ENCODE measurements at places on chromosomes 1 and 21.

- no peak for DNase-seq
Observed at GRCh38 chr1:205065666-205066065, 18.6 kb downstream of the TMEM81 start.

GRCh38 chr1:66761221-66761620 is 9.0 kb downstream of the DYNLT5 start:
- no peak for DNase-seq

GRCh38 chr1:68221001-68221979 is 11.0 kb downstream of the WLS start:
- DNase-seq: no peak

DNA sequence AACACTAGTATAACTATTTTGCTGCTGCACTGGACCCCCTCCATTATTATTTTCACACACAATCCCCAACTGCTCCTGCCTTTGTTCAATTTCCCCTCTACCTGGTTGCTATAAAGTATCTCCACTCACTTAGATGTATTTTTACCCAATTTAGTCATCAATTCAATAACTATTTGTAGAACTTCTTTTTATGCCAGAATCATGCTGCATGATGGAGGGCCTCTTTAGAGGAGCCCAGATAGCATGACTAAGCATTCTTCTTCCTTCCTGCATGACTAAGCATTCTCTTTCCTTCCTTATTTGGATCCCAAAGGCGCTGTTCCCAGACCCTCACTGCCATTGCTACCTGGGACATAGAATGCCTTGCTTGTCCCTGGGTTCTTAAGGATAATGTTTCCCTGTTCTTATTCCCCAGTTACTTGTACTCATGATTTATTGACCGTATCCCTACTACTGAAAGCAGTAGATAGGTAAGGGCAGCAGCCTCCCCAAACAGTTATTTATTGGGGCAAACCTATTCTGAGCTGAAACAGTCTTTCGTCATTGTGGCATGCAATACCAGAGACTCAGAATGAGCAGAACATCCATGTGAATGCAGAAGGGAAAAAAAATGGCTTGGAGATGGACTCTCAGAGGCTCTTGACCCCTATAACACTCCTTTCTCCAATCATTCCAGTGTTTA is 89.3 kb upstream of the AKT3 start:
- no peak for DNase-seq

DNA sequence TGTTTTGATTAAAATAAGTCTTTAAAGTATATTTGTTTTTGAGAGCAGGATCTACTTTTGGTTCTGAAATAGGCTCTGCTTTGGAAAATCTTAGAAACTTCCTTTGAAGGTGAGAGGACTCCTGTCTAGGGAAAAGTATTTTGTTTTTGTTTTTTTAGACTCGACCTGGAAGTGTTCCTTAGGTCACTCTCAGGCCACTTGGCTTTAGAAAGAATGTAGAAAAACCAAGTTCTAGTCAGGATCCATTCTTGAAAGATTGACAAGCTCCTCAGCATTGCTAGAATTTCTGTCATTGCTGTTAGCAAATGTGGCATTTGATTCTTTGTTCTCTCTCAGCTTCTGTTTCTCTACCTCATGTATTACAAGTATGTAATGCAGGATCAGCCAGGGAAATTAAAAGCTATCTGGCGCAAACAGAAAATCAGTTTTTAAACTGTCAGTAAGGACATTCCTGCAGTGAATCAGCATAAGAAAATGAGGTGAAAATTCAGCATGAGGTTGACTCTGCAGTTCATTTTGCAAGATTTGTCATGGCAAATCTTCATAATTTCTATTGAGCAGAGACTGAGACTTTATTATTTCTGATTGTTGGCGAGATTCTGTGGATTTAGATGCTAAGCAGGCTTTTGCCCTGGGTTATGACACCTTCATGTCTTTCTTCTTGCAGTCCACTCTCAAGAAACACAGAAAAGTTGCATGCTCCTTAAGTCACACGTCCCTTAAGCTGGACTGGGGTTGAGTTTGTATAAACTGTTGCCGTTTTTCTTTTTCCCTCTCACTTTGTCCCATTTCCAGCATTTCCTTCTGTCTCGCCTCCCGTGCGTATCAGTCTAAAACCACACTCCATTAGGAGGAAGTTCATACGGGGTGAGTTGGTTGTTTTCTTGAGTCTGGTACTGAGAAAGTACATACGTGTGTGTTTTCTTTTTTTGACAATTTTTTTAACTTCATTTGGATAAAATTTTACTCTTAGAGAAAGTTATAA is 12.6 kb downstream of the NTPCR start:
- no peak for DNase-seq
